Stomach (tissue), 19 donors: ENCODE measurements at places on chromosomes 13 and 19. TPM values are rescaled to one million over a fixed set of nuclear protein-coding genes. Genes with fewer than 3 reads are reported as not detected.

Gene C1QTNF9B
- total RNA-seq, result not detected

Gene POU4F1
- not detected for total RNA-seq

Gene C13orf46
- total RNA-seq, result 0.58 TPM

Gene APC2
- total RNA-seq, result 0.58 TPM

GRCh38 chr13:114130837-114131582 lies 1.4 kb downstream of the RASA3 start:
- peak; percentile 81 for DNase-seq

GRCh38 chr19:10449037-10449436 lies 28.7 kb downstream of the PDE4A start:
- DNase-seq, result no peak

GRCh38 chr13:21012841-21013681 lies 48.3 kb downstream of the LATS2 start:
- no peak for DNase-seq

DNA sequence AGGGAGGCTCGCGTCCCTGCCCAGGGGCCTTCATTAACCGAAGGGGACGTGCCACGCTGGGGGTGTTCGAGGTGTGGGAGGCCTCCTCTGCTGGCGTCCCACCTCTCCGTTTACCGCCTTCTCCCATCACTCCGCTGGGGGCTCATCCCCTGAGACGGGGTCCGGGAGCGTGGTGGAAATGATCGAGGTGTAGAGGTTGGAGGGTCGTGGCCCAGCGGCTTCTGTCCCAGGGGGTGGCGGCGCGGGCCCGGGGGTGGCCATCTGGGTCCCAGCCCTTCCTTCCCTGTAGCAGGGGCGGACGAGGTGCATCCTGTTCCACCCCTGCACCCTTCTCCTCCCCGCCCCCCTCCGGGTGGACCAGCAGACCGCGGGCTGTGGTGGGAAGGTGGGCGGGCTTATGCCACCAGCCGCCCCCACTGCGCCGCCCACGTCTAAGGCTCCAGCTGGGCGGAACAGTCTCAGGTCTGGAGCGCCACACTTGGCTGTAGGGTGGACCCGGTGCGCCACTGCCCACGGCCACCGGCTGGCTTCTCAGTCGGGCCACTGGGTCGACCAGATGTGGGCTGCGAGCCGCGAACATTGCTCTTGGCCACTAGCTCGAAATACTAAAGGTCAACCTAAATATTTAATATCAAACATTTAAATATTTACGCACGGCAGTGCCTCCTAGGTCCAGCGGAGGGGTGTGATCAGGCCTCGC lies 69.5 kb downstream of the ZNF723 start:
- no peak for DNase-seq
